Activated CD4-positive, alpha-beta T cell treated with anti-CD3 and anti-CD28 coated beads, Interleukin-10, Interleukin-2, amounts not matched to agents 100 ng/mL and 50 ng/mL, durations not matched to agents 16 hours and 8 hours (primary cell): ENCODE measurements at places on chromosomes 2 and 18.

DNA sequence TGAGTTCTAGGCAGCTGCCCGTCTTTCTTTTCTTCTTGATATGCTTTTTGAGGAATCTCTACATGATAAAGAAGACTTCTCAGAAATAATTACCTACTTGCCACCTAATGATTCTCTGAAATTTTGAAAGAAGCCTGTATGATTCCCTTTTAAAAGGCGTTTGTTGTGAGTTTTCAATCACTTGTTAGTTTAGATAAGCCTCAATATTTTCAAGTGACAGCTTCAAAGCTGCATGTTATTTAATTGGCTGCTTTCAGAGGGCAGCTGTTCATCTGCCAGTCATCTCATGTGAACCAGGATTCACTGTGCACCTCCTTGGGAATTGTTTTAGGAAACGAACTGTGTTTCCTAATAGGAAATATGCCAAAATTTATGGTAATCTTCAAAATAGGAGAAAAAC, 938.1 kb downstream of the CPS1 start:
- DNase-seq = no peak

GRCh38 chr2:88307817-88308216, 137.7 kb downstream of the THNSL2 start:
- DNase-seq = peak; percentile 46

DNA sequence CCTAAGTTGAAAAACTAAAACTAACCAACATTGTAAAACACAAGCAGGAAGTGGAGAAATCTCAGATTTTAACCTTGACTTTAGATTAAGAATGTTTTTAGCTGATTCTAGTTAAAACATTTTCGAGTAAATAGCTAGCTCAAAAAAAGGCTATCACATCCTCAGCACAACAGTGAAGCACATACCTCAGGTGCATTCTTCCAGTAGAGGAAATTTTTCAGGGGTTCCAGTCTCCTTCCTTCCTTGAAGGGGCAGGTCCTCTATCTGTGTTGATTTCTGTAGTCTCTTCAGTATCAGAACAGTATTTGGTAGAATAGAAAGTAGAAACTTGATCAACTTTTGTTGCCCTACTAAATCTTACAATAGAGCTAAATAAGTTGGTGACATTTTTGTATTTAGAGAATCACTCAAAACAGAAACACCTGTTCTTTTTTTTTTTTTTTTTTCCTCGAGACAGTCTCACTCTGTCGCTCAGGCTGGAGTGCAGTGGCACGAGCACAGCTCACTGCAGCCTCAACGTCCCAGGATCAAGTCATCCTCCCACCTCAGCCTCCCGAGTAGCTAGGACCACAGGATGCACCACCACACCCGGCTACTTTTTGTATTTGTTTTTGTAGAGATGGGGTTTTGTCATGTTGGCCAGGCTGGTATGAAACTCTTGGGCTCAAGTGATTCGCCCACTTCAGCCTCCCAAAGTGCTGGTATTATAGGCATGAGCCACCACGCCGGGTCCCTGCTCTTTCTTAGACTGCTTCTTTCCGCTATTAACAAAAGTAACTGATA, 6.9 kb upstream of the GPR155 start:
- DNase-seq = peak; percentile 29

DNA sequence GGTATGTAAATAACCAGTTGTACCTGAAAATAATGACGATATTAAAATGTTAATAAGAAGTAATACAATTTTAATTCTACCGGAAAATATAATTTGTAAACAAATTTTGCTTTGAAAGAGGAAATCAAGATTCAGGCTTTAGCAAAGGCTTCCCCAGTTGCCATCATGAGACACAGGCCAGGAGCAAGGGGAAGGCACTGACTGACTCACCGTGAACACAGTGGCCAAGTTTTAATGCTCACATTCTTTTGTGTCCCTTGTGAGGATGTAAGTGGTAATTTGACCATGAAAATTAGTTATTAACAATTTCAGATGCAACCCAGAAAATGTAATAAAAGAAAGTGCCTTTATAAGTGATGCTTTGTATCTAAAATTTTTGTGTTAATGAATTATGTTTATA, 164.1 kb downstream of the GREB1L start:
- no peak for DNase-seq

GRCh38 chr2:217978536-217979150, 24.2 kb downstream of the TNS1 start:
- no peak for DNase-seq

DNA sequence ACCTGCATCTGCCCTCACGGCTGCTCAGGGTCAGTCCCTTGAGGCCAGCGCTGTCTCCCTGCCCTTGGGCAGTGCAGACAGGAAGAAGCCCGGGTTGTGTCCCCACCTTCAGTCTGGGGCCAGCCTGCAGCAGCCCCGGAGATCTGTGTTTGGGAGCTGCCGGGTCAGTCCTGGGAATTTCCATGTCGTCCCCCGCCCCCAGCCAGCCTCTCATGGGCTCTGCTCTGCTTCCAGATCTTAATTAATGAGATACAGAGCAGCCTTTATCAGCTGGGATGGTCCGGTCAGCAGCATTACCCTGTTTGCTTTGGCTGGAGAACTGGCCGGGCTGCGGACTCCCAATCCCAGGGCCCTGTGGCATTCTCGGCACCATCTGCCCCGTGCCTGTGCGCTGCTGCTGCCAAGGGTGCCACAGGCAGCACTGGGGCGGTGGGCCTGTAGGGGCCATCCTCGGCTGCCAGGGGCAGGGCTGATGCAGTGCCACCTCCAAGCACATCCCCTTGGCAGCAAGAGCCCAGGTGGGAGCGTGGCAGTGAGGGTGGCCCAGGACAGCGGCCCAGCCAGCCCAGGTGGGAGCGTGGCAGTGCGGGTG, 2.4 kb downstream of the BOK start:
- no peak for DNase-seq

DNA sequence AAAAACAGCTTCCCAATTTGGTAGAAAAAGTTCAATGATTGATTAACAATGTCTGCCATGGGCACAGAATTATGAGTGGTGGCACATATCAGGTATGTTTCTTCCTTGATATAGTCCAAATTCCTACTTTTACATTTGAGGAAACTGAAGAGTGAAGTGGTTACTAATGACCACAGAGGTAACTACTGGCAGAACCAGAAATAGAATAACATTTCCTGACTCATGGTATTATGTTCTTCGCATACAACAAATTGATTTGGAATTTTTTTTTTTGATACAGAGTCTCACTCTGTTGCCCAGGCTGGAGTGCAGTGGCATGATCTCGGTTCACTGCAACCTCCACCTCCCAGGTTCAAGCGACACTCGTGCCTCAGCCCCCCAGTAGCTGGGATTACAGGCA, 6.0 kb upstream of the NFE2L2 start:
- no peak for DNase-seq
